ENCODE measurements at places on chromosomes 1 and 21.

GRCh38 chr1:93079685-93080141 lies 630 bp downstream of the MTF2 start:
- peak; percentile 69 for DNase-seq

GRCh38 chr1:60947367-60947766 lies 135.0 kb upstream of the NFIA start:
- DNase-seq: no peak

GRCh38 chr1:219441884-219442283 lies 171.0 kb downstream of the ZC3H11B start:
- no peak for DNase-seq

GRCh38 chr21:26388731-26389231 lies 184.3 kb downstream of the CYYR1 start:
- no peak for DNase-seq

- DNase-seq: no peak
Measured at GRCh38 chr1:226725897-226726267, 13.2 kb downstream of the ITPKB start.

DNA sequence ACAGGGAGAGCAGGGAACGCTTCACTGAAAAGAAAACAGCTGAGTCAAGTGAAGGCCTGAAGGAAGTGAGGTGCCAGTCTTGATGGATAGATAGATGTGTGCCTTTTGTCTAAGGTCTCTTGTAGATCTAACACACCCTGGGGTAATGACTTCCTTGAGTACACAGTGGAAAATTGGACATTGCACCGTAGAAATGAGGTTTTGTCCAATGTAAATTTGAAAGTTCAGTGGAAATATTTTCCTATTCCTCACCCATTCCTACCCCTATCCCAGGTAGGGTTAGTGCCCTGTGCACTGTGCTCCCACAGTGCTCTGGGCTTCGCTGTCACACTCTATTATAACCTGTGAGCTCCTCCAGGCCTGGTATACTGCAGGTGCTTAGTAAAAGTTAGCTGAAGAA lies 24.3 kb downstream of the ZMYND12 start:
- DNase-seq: no peak

DNA sequence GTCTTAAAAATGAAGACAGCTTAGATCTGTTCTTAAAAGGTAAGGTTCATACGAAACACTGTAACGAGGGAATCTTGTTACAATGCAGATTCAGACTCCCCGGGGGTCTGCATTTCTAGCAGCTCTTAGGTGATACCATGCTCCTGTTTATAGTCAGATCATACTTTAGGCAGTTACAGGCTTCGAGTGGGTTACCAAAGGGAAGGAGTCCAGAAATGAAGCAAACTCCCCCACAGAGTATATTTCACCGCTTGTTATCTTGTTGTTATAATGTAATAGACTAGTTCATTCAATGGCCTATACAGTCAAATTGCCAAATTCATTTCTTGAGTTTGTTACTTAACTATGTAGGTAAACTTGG lies 601.1 kb downstream of the USP25 start:
- DNase-seq: no peak

DNA sequence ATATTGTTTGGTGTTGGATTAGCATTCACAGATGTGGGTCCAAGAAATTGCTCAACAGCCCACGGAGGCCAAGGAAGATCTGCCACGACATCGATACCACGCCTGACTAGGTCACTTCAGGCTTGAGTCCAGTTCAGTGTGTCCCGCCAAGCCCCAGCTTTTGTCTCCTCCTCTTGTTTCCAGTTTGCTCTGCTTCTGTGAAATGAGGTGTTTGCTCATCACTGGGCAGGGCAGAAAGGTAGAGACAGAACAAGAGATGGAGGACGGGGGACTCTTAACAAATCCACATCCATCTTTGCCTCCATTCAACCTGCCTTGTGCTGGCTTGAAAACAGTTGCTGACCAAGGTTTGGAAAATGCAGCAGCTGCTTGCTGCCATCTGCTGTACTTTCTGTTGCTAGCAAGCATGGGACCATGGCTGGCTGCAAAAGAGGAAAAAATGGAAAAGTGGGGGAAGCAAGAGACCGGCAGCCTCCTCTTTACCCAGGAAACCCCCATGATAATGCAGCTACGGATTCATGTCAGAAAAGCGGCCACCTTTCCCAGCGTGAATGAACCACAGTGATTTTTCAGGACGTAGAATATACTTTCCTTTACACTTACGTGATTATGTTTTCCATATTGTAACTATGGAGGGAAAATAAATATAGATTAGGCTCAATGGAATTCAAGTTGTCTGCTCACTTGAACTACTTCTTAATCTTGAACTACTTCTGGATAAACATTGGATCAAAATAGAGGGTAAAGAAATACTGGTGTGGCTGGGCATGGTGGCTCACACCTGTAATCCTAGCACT lies 80.2 kb upstream of the GREM2 start:
- DNase-seq: no peak

GRCh38 chr21:42691901-42692559 lies 38.6 kb downstream of the PDE9A start:
- no peak for DNase-seq

- DNase-seq: peak; percentile 33
Measured at GRCh38 chr1:102434421-102434820, 437.7 kb upstream of the OLFM3 start.

DNA sequence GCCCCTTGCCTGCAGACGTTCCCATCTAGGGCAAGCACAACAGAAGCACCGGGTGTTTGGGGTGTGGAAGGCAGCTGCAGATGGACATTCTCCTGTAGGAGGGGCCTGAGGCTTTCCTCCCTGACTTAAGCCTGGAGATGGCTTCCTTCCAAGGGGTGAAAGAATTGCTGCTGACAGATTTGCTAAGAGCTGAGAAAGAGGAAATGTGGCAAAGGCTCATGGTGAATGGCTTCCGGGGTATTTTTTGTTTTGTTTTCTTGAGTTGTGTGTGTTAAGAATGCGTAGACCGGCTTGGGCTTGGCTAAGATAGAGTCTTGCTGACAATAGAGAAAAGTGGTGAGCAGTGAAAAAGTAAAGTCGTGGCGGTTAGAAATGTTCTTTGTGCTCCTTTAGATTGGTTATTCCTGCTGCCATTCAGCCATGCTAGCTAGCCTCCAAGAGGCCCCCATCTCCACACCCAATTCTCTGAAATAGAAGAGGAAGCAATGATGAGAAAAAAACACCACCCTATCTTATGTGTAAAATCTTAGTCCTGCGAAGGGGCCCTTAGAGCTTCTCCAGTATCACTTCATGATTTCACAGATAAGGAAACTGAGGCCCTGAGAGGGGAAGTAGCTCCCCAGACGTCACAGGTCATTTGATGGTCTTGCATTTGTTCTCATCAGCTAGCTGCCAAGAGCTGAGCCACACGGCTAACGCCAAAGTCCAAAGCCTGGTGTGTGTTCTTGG lies 36.9 kb downstream of the EIF2D start:
- peak; percentile 97 for DNase-seq

DNA sequence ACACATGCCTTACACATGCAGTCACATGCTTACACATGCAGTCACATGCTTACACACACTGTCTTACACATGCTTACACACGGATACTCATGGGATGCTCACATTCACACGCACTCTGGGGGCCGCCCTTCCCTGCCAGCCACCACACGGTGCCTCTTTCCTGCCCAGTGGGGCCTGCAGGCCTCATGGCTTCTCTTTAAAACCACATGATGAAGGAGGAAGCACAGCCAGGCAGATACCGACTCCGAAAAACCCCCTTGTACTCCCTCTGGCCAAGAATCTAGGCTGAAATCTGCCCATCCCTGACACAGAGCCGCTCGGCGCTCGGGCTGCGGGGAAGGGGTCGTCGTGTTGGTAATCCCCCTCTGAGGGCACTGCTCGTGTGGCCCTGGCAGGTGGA lies 113.0 kb downstream of the PRDM16 start:
- no peak for DNase-seq

DNA sequence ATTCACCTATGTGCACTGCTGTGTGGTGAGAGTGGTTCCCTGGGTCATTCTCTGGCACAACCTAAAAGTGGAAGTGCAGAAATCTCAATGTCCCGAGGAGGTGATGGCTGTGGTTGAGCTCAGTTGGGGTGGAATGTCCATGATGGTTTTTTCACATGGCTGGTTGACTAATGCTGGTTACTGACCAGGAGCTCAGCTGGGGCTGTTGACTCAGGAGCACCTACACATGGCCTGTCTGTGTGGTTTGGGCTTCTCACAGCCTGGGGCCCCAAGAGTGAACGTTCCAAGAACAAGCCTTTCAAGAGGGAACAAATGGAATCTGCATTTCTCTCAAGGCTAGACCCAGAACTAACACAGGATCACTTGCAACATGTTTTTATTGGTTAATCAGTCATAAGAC lies 6.4 kb upstream of the KANK4 start:
- no peak for DNase-seq

DNA sequence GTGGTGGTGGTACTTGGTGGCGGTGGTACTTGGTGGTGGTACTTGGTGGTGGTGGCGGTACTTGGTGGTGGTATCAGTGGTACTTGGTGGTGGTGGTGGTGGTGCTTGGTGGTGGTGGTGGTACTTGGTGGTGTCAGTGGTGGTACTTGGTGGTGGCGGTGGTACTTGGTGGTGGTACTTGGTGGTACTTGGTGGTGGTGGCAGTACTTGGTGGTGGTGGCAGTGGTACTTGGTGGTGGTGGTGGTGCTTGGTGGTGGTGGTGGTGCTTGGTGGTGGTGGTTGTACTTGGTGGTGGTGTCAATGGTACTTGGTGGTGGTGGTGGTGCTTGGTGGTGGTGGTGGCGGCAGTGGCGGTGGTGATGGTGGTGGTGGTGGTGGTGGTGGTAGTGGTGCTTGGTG lies 20.2 kb downstream of the COQ8A start:
- DNase-seq: no peak

- DNase-seq: no peak
Measured at GRCh38 chr1:19067182-19067911, 110.9 kb upstream of the IFFO2 start.

DNA sequence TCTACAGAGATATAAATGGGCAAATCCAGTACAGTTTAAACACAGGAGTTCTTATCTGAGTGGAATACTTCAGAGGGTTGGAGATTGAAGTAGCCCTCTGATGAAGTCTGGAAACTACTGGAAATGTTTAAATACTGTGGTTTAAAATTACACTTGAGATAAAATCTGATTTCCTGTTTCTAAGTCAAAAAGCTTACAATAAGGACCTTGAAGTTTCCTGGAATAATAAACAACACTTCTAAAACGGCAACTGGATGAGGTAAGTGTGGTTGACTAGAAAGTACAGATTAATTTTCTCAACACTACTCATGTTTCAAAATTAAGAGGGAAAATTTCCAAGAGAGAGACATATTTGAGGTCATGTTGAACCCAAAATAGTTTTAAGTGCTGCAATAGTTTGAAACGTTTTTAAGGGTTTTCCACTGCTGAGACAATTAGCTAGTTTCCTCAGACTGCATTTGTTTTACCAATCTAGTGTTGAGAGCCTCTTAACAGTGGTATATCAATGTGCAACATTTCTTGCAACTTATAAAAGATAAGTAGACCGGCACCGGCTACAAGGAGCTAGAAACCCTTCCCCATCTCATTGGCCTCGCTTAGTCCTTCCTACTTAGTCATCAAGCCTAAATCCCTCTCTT lies 27.4 kb downstream of the KCNA3 start:
- no peak for DNase-seq

DNA sequence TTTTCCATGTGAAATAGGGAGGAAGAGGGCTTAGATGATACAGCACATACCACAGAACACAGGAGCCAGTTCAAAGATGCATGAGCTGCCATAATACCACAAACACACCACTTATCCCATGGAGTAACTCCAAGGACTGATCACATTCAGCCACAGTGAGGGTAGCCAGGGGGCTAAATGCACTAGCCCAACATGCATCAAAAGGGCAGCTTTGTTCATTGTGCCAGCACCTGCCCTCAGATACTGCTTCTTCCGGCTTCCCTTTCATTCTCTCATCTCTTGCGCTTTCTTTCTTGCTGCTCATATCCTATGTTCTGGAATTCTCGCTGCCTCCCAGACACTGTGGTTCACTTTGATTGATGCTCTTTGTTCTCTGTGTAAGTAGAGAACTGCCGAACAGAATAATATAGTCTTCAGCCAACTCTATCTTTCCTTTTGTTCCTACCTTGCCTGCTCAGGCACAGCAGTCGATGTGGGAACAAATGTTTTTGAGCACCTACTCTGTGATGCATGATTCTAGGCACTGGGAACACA lies 50.0 kb upstream of the SYT6 start:
- DNase-seq: no peak

GRCh38 chr1:227065311-227065710 lies 125.2 kb downstream of the COQ8A start:
- no peak for DNase-seq

GRCh38 chr1:182990413-182991144 lies 32.6 kb upstream of the LAMC1 start:
- no peak for DNase-seq

DNA sequence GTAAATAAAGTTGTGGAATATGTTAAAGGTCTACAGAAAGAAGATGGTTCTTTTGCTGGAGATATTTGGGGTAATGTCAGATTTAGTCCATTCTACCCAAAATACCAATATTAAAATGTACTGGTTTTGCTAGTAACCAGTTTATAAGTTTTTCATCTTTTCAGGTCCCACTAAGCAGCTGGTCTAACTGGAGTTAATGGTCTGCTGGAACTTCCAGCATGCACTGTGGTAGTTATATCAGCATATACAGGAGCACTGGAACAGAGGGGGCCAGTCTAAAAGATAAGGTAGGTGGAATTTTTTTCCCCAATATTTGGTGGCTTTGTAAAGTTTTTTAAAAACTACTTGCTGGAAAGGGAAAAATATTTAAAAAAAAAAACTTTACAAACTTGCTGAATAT lies 3.9 kb downstream of the RABGGTB start:
- DNase-seq: no peak

- DNase-seq: no peak
Measured at GRCh38 chr1:59561796-59562195, 253.0 kb upstream of the HOOK1 start.

- DNase-seq: peak; percentile 9
Measured at GRCh38 chr1:233252441-233252840, 43.1 kb downstream of the PCNX2 start.

DNA sequence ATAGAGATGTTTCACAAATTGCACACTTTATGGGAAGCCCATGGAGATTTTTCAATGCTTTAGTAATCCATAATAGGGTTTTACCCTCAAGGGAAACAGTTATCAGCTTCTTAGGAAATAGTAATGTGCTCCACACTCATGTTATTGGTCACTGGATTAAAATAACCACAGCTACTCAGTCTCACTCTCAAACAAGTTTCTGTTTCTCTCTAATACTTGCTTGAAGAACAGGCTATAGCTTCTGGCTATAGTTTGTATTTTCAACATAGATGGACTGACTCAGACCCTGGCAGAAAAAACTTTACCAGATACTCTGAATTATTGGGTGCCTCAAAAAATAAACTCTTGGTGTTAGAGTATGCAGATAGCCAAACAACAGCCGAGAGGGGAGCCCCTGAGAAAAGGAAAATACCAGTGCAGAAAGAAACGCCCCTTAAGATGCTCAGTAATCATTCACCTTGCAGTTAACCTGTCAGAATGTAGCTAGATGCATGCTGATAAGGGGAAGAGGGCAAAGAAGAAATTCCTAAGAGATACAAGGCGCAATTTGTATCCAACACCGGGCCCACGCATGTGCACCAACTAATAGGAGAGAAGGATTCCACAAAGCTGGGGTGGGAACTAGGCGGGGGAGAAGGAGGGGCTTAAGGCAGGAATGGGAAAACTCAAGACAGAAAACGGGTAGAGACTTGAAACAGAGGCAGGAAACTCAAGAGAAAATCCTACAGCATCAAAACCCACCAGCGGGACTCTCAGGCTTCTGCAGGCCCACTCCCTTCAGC lies 30.4 kb upstream of the PDE4B start:
- DNase-seq: no peak

GRCh38 chr1:23528250-23528978 lies 2.6 kb downstream of the E2F2 start:
- DNase-seq: peak; percentile 41

- DNase-seq: peak; percentile 34
Measured at GRCh38 chr1:232905331-232906034, 44.9 kb upstream of the NTPCR start.

Measured in Kasumi-1 (cell line).